CD4-positive, CD25-positive, alpha-beta regulatory T cell (primary cell): ENCODE measurements at places on chromosomes 11 and 22. TPM values are rescaled to one million over a fixed set of nuclear protein-coding genes. Genes with fewer than 3 reads are reported as not detected.
A peak's percentile ranks its signal among the peaks of the same experiment; 100 is the strongest.

MN1 gene
- 0.39 TPM for total RNA-seq

RFPL2 gene
- total RNA-seq: 1.5 TPM

PPP1R14B gene
- 22.4 TPM for total RNA-seq

GALNT18 gene
- not detected for total RNA-seq

SLC25A18 gene
- total RNA-seq: not detected

C11orf21 gene
- total RNA-seq: 41.8 TPM

SMIM35 gene
- total RNA-seq: 1.2 TPM

WNT11 gene
- total RNA-seq: not detected

PNPLA5 gene
- total RNA-seq: not detected

NTM gene
- not detected for total RNA-seq

GRCh38 chr11:69205743-69206612 is 50.2 kb downstream of the SMIM38 start:
- H3K4me1 ChIP-seq: no peaks in the 10 kb centered on the region
- H3K36me3 ChIP-seq: no peaks in the 10 kb centered on the region
- H3K27ac ChIP-seq: no peak overlapping the region
- H3K27me3 ChIP-seq: no peaks in the 10 kb centered on the region
- no peak overlapping the region for H3K4me3 ChIP-seq

GRCh38 chr22:24096758-24097115 is 84.5 kb upstream of the SUSD2 start:
- no peaks in the 10 kb centered on the region for H3K27me3 ChIP-seq
- H3K36me3 ChIP-seq: peaks cover 71% of the 10 kb centered on the region
- no peak overlapping the region for H3K4me3 ChIP-seq
- DNase-seq: no peak
- H3K4me1 ChIP-seq: no peaks in the 10 kb centered on the region
- no peak overlapping the region for H3K27ac ChIP-seq

DNA sequence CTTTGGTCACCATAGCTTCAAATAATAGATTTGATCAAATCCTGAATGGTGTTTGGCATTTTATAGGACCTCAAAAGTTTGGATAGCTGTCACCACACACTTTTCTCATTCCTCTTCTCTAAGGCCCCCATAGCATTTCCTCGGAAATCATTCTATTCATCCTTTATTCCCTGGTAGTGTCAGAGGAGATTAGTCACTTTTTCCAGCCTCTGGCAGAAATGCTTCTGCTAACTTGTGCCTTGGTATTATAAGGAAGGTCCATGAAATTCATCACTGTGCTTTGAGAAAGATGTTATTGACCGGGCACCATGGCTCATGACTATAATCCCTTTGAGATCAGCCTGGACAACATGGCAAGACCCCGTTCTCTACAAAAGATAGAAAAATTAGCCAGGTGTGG is 19.7 kb upstream of the NUP160 start:
- H3K27ac ChIP-seq: no peak overlapping the region
- DNase-seq: no peak
- H3K4me1 ChIP-seq: peaks cover 9% of the 10 kb centered on the region

DNA sequence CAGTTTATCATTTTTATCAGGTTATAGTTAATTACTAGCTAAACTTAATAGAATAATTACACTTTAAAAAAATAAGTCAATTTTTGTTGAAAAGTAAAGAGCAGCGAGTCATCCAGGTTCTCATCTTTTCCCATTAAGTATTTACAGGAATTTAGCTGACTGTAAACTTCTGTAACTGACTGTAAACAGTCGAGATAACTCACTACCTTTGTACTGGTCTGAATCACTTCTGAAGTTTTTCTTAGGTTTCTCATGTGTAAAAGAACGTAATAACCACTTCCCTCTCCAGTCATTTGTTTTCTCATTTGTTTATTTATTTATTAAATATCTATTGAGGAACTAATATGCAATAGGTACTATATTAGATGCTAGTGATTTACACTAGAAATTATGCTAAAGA is 270.8 kb downstream of the DYNC2H1 start:
- no peak overlapping the region for H3K27ac ChIP-seq
- H3K4me1 ChIP-seq: no peaks in the 10 kb centered on the region
- H3K4me3 ChIP-seq: no peak overlapping the region
- DNase-seq: no peak
- H3K36me3 ChIP-seq: no peaks in the 10 kb centered on the region

GRCh38 chr11:121483805-121484480 is 31.2 kb upstream of the SORL1-AS1 start:
- DNase-seq: no peak
- no peak overlapping the region for H3K4me3 ChIP-seq
- peaks cover 28% of the 10 kb centered on the region for H3K4me1 ChIP-seq

GRCh38 chr11:315051-315481 is 1.2 kb downstream of the IFITM1 start:
- peaks cover 60% of the 10 kb centered on the region for H3K4me1 ChIP-seq
- no peaks in the 10 kb centered on the region for H3K36me3 ChIP-seq
- DNase-seq: no peak
- peak overlapping the region; percentile 93 for H3K4me3 ChIP-seq
- H3K27ac ChIP-seq: peak overlapping the region; percentile 84

- DNase-seq: no peak
- no peak overlapping the region for H3K4me3 ChIP-seq
- H3K27me3 ChIP-seq: no peaks in the 10 kb centered on the region
- H3K4me1 ChIP-seq: no peaks in the 10 kb centered on the region
Measured at GRCh38 chr11:70407121-70407520, 8.8 kb downstream of the CTTN start.

DNA sequence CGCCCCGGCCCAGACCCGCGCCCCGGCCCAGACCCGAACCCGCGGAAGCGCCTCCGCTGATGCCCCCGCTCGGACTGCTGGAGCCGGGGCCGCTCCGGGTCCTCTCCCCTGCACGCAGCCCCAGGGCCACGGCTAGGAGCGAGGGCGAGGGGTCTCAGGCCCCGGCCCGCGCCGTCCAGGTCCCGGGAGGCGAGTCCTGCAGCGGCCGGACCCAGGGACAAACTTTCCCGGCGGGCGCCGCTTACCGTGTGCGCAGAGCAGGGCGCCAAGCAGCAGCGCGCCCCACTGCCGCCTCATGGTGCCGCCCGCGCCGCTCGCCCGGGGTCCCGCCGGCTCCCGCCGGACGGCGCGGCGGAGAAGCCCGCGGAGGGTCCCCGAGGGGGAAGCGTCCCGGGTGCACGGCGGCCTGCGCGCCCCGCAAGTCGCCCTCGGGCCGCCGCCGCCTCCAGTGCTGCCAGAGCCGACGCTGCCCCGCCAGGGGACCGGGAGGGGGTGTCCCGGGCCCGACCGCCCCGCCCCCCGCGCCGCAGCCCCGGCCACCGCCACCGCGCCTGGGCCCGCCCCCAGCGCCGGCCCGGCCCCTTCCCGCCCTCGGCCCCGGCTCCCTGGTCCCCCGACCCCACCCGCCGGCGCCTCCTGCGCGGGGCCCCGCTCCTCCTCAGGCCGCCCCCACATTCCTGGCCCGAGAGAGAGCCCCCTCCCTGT is at the start of gene LRP4:
Gene LRP4 (minus strand): TSS at position 468 of the 705 bp plus-strand sequence. CDS start 171 bp downstream, at position 297.
- peak; percentile 14 for DNase-seq
- no peaks in the 10 kb centered on the region for H3K36me3 ChIP-seq
- peaks cover 39% of the 10 kb centered on the region for H3K27me3 ChIP-seq
- H3K4me3 ChIP-seq: peak within 1 kb of the TSS; percentile 51
- peaks cover 25% of the 10 kb centered on the region for H3K4me1 ChIP-seq
- H3K27ac ChIP-seq: no peak within 1 kb of the TSS

GRCh38 chr22:43188829-43189545 is 2.1 kb upstream of the TTLL12 start:
- no peaks in the 10 kb centered on the region for H3K36me3 ChIP-seq
- no peak for DNase-seq
- H3K27me3 ChIP-seq: peaks cover 5% of the 10 kb centered on the region
- no peak overlapping the region for H3K27ac ChIP-seq
- peaks cover 17% of the 10 kb centered on the region for H3K4me1 ChIP-seq

DNA sequence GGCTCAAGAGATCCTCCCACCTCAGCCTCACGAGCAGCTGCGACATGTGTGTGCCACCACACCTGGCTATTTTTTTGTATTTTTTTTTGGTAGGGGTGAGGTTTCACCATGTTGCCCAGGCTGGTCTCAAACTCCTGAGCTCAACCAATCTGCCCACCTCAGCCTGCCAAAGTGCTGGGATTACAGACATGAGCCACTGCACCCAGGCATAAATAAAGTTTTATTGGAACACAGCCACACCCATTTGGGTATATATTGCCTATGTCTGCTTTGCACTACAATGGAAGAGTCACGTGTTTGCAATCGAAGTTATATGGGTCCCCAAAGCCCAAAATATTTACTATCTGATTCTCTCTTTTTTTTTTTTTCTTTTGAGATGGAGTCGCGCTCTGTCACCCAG is 1.8 kb upstream of the MS4A15 start:
- H3K27me3 ChIP-seq: no peaks in the 10 kb centered on the region
- DNase-seq: no peak
- H3K36me3 ChIP-seq: no peaks in the 10 kb centered on the region
- H3K4me3 ChIP-seq: no peak overlapping the region

DNA sequence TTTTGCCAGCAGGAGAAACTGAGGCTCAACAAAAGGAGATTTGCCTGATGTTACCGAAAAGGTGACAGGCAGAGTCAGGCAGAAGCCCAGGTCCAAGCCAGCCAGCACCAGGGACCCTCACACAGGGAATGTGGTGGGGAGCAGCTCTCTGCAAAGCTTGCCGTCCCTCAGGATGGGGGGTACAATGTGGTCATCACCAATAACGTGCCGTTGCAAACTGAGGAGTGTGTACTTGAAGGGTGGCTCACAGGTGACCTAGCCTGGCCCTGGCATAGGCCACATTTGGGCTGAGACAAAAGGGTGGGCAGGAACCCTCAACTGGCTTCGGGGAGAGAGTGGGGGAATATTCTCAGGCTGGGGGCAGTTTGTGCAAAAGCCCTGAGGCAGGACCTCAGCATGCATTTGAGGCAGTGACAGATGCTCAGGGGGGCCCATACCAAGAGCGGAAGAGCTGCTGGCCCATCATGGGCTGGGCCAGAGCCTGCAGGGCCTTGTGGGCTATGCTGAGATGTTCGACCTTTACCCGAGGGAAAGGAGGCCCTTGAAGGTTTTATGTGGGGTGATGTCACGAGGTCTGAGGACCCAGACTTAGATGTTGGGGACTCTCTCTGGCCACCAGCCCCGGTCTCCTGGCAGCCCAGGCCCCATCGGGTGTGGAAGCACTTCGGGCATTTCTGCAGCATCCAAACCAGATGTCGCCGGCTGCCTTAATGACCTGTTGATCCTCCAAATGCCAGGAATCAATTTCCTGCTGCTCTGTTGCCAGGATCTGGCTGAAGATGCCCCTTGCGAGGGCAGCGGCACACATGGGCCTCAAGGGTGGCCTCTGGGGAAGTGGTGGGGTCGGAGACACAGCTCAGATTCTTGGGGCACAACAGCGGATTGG is 57.4 kb upstream of the SHISAL1 start:
- peaks cover 2% of the 10 kb centered on the region for H3K27me3 ChIP-seq
- no peak for DNase-seq
- H3K27ac ChIP-seq: no peak overlapping the region
- no peaks in the 10 kb centered on the region for H3K4me1 ChIP-seq
- H3K4me3 ChIP-seq: no peak overlapping the region

GRCh38 chr11:62981743-62982142 is 3.0 kb downstream of the SLC22A6 start:
- no peak for DNase-seq
- H3K4me3 ChIP-seq: no peak overlapping the region
- H3K27ac ChIP-seq: no peak overlapping the region
- no peaks in the 10 kb centered on the region for H3K36me3 ChIP-seq
- no peaks in the 10 kb centered on the region for H3K4me1 ChIP-seq

GRCh38 chr11:61793829-61794204 is 1.1 kb downstream of the FEN1 start:
- H3K27ac ChIP-seq: no peak overlapping the region
- peaks cover 23% of the 10 kb centered on the region for H3K36me3 ChIP-seq
- no peaks in the 10 kb centered on the region for H3K27me3 ChIP-seq
- DNase-seq: no peak

GRCh38 chr11:70029861-70030380 is 48.2 kb upstream of the ANO1 start:
- no peak overlapping the region for H3K27ac ChIP-seq
- no peak overlapping the region for H3K4me3 ChIP-seq
- no peaks in the 10 kb centered on the region for H3K27me3 ChIP-seq
- no peaks in the 10 kb centered on the region for H3K36me3 ChIP-seq
- DNase-seq: no peak
- no peaks in the 10 kb centered on the region for H3K4me1 ChIP-seq

GRCh38 chr11:6362873-6363678 is 27.2 kb upstream of the SMPD1 start:
- no peak overlapping the region for H3K4me3 ChIP-seq
- no peak overlapping the region for H3K27ac ChIP-seq
- no peaks in the 10 kb centered on the region for H3K4me1 ChIP-seq
- no peaks in the 10 kb centered on the region for H3K36me3 ChIP-seq
- peak; percentile 27 for DNase-seq
